Effector memory CD4-positive, alpha-beta T cell (primary cell): ENCODE measurements at places on chromosomes 7 and 10.
A peak's percentile ranks its signal among the peaks of the same experiment; 100 is the strongest.

DNA sequence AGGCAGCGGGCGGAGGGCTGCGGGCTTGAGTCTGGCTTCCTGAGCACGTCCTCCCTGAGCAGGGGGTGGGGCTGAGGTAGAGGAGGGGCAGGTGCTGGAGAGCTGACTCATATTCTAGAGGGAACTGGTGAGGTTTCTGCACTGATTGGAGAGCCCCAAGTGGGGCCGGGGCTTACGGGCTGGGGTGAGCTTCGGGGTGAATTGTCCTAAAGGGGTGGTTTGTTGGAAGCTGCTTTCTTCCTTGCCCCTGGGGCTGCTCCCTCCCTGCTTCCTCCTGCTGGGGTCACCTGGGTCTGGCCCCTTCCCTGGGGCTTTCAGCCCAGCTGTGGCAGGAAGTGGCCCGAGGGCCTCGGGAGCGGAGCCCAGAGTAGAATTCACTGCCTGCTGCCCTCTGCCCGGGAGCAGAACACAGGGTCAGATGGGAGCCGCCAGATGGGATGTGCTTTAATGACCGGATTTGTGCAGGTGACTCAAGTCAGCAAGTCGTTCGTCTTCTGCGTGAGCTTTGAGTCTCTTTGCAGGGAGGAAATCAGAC is 48.6 kb downstream of the FAM20C start:
- no peak for DNase-seq

GRCh38 chr7:77839919-77840318 is 41.3 kb downstream of the PHTF2 start:
- DNase-seq, result no peak

DNA sequence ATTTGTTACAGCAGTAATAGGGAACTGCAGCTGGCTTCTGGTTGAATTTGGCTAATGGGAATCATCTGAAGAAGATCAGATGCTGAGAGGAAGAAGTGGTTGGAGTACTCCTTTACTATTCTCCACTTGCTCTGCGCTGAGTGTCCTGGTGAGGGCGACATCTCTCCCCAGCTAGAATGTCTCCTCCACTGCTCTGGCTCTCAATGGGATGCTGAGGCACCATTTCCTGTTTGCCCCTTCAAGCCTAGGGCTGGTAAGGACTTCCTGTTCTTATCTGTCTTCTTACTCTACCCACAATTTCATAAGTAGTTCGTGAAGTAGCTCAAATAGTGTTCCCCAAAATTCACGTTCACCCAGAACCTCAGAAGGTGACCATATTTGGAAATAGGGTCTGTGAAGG is 43.2 kb upstream of the TES start:
- no peak for DNase-seq

DNA sequence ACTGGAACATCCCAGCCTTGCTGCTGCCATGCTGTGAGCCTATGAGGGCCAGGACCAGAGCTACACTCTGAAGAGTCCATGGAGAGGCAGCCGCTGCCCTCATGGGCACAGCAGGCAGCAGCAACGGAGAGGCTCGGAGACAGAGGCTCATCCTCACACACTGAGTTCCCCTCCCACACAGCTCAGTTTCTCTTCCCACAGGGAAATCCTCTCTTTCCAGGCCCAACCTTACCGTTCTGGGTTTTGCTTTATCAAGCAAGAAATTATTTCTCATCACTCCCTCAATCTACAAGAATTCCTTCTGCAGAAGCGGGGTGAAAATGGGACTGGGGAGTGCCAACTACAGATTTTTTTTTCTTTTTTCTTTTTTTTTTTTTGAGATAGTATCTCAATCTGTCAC is 36.6 kb downstream of the GOLGA7B start:
- no peak for DNase-seq

DNA sequence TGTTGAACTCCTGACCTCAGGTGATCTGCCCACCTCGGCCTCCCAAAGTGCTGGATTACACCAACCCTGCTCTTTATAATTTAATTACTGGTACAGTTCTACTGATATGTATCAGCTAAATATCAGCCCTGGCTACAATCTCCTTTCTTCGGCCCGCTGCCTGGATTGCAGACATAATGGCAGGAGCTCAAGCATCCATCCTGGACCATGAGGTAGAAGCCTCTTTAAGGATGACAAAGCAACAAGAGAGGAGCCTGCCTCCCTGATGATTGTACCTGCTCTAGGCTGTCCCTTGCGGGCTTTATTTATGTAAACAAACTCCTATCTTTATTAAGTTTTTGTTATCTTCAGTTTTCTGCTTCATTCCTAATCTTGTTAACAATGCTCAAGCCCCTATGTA is 5.6 kb upstream of the PSAP start:
- no peak for DNase-seq

- no peak for DNase-seq
These were observed 99.9 kb downstream of the SUGCT start for GRCh38 chr7:40234666-40235065.

GRCh38 chr10:113061054-113061430 is 111.0 kb downstream of the TCF7L2 start:
- DNase-seq, result no peak

GRCh38 chr7:70710651-70711050 is 421.3 kb upstream of the GALNT17 start:
- DNase-seq, result no peak

DNA sequence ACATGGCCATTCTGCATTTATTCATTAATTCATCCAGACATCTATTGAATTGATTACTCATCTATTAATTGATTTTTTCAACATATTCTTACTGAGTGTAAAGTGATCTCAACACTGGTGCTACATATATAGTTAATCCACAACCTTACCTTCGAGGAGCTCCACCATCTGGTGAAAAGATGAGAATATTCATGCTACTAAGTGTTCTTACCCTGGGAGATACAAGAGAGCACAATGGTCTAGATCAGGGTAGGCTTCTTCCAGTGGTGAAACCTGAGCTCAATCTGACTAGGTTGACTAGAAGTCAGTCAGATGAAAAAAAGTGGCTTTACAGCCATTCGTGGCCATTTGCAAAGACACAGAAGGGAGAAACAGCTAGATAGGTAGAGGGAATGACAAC is 507.4 kb downstream of the ANKRD7 start:
- DNase-seq, result no peak

DNA sequence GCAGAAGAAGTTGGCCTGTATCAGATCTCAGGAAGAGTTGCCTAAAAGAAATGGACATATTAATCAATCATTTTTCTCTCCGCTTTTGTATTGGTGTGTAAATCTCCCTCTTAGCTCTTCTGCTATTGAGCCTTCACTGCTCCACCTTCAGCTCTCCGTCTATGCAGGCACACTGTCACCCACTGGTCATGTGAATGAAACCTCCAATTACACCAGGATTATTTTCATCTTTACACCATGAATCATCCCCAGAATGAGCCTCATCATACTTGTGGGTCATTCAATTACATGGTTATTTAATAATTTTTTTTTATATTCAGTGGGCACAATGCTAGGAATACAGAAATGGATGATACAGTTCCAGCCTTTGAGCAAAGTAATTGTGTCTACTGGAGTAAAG is 92.6 kb downstream of the LRRC4 start:
- DNase-seq, result no peak

DNA sequence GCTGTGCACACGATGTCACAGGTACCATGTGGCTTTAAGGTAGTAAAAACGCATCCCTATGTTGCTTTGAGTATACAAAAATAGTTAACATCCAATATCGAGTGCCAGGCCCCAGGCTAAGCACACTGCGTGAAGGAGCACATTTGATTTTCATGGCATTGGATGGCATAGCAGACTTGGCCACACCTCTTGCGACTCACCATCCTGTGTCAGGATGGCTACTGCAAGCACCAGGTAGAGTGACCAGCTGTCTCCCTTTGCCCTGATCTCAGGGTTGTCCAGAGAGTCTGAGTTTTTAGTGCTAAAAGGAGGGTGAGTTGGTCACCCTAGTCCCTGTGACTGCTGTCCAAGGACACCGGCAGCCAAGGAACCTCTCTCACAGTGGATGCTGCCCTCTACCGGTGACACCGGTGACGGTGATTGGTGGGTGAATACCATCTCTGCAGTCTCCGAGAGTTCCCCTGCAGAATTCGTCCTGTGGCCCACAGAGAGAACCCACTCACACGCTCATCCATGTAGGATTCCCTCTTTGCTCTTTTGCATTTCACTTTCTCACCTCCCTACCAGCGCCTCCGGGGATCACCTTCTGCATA is 76.1 kb downstream of the BICC1 start:
- DNase-seq, result no peak

DNA sequence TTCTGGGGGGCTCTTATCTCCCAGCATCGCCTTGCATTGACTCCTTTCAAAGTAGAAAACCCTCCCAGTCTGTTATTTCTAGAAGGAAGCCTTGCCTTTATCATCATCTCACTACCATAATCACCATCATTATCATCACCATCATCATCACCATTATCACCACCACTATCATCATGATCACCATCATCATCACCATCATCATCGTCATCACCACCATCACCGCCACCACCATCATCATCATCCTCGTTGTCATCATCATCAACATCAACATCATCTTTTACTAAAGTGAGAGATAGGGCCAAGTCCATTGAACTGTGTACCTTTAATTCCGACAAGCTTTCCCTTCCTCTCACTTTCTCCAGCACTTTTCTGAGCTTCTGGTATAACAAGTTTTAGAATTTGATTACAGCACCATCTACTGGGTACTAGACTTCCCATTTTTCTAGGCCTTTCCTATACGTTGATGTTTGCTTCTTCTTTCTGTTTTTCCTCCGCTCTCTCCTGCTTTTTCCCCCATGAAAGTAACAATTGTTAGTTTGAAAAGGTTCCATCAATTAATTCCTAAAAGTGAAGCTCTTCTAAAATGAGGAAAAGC is 226.4 kb downstream of the BUB3 start:
- DNase-seq, result no peak

- no peak for DNase-seq
These were observed 6.2 kb upstream of the RADIL start for GRCh38 chr7:4889682-4890081.

DNA sequence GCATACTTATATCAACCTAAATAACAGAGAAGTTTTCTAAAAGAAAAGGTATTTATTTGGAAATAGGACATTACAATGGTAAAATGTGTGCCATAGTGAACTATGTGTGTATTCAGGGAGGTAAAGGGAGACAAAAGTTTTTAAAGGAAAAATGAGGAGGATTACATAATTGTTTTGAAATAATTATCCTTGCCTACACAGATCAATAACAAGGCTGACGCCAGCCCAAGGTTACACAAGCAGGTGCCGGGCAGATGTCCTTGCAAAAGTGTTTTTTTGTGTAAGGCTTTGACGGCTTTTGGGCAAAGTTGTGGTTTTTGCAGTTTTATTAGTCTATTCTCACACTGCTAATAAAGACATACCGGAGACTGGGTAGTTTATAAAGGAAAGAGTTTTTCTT is 22.7 kb upstream of the SLC35B4 start:
- no peak for DNase-seq

DNA sequence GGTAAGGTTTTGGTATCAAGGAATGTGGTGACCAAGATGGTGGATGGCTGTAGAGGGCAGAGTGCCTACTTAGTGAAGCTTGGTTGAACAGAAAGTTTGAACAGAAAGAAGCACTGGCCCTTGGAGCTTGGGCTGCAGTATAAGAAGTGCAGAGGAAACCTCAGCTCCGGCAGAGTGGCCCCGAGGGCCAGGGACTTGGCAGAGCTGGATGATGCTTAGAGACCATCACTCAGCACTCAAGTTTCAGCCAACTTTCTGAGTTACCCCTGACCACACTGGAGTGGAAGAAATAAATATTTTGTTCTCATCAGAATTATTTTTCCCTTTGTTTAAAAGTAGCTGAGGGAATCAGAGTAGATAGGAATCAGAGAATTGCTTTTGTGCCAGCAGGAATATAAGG is 336.7 kb downstream of the C7orf25 start:
- no peak for DNase-seq

- no peak for DNase-seq
These were observed 225.4 kb downstream of the USP6NL start for GRCh38 chr10:11386044-11386443.

GRCh38 chr10:121036431-121036830 is 185.3 kb downstream of the WDR11 start:
- DNase-seq, result no peak

DNA sequence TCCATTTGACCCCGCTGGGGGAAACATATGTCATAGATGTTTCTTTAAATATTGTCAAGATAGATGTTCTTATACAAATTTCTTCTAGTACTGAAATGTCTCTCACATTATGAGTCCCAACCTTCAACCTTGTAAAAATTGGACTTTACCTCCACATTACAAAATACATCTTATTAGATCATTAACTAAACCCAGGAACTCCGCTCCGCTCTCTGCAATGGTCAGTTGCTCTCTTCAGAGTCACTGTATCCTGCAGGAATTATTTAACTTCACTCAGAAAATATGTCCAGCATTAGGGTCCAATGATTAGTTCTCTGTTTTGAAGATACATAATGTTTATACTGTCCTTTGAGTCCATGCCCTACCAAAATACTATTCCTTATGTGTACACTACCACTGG is 8.5 kb upstream of the AKR1D1 start:
- DNase-seq, result no peak

DNA sequence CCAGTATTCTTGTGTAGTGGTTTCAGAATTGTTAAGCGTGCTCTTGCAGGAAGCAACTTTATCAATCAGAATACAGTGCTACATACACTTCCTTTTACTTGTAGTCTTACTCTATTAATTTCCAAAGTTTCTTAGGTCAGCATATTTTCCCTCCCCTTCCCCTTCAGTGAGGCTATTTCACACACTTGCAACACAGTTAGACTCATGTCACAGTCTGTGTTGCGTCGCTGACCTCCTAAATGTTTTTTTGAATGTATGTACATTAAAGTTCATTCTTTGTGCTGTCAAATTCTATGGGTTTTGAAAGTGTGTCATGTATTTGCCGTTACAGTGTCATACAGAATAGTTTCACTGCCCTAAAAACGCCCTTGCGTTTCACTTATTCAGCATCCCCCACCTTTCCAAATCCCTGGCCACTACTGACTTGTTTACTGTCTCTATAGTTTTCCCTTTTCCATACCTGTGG is 5.4 kb upstream of the HKDC1 start:
- DNase-seq, result no peak

GRCh38 chr10:32367793-32368453 is 21.0 kb upstream of the EPC1 start:
- DNase-seq, result peak; percentile 53

DNA sequence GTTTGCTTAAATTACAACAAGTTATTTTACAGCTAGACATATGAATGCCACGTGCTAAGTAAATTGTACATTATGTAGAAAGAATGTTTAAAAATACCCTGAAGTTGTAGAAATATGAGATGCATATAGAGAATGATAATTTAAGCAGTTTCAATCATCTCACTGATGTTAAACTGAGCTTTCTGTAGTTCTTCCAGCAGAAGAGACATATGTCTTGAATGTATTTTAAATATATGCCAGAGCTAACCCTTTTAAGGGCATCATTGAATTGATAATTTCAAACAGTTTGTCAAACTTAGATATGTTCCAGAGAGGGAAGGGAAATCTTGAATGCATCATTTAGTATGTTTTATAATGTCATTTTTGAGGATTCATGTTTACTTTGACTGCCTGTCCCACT is 255.2 kb downstream of the MDFIC start:
- no peak for DNase-seq

GRCh38 chr7:123846217-123846891 is 1.4 kb downstream of the HYAL4 start:
- DNase-seq, result no peak
